CD4-positive, alpha-beta T cell (primary cell): ENCODE measurements at places on chromosomes 1 and 21. TPM values are rescaled to one million over a fixed set of nuclear protein-coding genes. Genes with fewer than 3 reads are reported as not detected.

DNA sequence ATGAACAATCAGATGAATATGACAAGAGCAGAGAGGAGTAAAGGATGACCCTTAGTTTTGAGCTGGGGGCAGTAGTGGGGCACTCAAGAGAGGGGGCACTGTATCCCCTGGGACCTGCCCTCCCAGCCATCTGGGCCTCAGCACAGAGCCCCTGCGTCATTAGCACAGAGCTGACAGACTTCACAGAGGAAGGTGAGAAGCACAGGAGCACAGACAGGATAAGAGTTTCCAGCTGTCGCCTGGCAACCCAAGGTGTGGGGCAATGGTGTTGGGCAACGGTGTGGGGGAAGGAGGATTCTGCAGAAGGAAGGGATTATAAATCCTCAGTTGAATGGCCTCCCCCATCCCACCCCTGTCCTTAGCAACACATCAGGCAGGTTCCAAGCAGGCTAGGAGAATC lies 30.2 kb downstream of the RAB3B start:
- DNase-seq: no peak

GRCh38 chr1:59678493-59679228 lies 136.1 kb upstream of the HOOK1 start:
- peak; percentile 26 for DNase-seq

DNA sequence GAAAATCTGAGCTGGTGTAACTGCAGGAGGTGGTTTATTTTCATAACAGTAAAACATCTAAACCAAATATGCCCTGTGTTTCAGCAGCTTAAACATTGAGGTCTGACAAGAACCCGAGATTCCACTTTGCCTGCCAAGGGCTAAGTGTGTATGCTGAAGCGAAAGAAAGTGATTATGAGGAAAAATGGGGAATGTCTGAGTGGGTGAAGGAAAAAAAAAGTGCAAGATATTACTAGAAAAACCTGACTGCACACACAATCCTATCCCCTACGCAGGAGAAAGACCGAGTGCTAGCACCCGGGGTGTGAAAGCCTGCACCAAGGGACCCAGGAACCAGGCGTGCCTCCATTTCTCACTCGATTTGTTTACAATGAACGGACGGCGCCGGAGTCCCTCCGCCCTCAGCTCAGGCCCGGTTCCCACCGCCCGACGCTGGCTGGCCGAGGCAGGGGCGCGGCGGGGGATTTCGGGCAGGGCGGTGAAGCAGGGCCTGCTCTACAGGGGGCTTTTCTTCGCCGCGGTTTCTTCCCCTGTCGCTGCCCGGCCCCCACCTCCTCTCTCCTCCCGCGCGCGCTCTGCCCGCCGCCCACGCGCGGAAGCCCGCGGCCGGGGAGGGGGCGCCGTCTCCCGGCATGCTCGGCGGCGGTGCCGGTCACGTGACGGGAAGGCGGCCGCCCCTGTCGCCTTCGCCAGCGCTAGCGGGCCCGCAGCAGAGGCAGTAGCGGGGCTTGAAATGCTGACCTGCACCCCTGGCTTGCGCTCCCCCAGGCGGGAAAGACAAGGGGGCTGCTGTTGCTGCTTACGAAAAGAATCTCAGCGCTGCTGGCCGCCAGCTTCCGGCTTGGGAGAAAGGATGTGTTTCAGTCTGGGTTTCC lies 35.9 kb downstream of the ITPKB start:
- peak; percentile 80 for DNase-seq

DNA sequence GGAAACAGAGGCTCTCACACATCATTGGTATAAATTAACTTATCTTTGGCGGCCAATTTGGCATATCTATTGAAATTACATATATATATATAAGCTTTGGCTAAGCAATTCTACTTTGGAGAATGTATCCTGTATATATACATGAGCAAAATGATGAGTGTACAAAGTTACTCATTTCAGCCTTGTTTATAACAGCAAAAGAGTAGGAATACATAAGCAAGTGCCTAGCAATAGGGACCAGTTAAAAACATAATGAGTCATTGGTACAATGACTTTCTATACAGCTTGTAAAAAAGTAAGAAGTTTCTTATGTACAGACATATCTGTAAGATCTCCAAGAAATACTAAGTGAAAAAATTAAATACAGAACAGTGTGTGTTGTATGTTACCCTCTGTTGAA lies 190.8 kb downstream of the LTN1 start:
- DNase-seq: no peak

DNA sequence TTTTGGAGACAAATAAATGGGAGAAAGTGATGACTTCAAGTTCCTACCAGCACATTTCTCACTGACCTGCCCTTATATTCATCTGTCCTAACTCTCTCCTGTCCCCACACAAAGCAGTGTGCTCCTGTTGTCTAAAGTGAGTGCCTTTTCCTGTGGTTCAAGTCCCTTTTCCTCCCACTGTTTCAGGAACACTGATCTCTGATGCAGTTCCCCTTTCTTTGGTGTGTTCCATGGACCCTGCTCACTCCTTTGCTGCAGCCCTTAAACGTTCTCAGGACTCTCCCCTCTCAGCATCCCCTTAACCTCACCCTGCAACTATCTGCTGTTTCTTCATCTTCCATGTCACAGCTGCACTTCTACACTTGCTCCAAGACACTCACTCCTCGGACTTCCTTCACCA lies 195.8 kb upstream of the ETV3 start:
- no peak for DNase-seq

DNA sequence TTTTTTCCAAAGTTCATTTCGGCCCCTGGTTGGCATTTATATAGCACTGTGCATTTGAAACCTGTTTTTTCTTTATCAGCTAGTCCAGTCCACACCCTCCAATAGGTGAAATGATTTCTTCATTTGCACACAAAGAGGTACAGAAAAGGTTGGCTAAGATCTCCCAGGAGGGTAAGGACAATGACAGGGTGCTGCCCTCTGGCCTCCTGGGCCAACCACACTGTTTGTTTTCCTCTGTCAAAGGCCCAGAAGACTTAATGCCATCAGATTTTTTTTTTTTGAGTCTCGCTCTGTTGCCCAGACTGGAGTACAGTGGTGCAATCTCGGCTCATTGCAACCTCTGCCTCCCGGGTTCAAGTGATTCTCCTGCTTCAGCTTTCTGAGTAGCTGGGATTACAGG lies 70.1 kb upstream of the EFHD2 start:
- no peak for DNase-seq

DNA sequence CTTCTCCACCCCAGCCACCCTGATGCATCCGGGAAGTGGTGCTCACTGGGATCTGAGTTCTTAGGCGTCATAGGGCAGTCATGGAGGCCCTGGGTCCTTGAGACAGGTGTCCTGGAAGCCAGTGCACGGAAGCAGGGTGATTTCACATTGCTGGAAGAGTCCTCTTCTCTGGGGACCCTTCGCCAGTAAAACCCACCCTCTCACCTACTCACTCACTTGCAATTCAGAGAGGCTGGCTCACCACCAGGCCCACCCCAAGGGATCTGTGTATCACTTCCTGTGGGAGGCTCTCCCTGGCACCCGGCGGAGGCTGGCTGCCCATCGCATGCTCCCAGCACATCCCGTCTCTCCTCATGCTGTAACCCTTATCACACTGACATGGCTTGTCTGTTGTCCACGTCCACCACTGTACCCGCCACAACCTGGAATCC lies 40.2 kb upstream of the EPS8L3 start:
- DNase-seq: no peak

DNA sequence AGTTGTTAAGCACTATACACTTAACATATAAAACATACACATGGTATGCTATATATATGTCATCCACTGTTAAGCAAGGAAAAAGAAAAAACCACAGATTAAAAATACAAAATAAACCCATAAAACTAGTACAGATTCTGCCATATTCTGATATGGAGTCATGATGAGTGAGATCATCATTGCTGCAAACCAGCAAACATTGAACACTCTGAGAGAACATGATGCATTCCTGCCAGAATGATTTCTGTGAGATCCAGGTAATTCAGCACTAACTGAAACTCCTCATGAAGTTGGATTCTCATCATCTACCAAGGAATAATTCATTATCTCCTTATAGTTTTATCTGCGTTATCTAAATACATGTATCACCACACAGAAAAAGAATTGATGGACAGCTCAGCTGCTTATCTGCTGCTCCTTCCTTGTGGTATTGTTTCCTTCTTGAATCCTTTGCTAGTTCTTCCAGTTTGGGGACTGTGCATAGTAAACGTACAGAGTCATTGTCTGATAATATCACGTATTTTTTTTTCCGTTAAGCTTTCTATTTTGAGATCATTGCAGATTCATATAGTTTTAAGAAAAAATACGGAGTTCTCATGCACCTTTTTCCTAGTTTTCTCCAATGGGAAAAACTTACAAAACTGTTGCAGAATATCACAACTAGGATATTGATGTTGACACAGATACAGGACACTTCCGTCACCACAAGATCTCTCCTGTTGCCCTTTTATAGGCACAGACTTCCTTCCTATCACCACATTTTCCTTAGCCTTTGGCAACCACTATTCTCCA lies 9.3 kb downstream of the RAB4A start:
- DNase-seq: no peak

HNRNPR gene
- 93.3 TPM for total RNA-seq

TMEM51 gene
- not detected for total RNA-seq

- DNase-seq: no peak
These were observed 9.0 kb upstream of the PLCH2 start for GRCh38 chr1:2466958-2467554.

DNA sequence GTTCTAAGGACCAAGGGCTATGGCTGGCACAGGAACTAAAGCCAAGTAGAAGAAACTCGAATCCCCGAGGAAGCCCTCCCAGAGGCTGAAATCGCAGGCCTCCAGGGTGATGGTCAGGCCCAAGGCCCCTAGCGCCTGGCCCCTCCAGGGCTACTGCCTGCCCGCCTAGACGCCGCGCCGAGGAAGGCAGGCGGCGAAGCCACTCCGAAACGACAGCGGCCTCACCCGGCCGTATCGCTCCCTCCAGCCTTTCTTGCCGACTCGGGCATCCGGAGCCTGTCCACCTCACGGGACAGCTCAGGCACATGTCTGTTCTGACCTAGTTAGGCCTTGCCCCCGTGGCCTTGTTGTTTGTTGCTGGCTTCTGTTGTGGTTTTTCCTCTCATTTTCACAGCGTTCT lies 9.7 kb upstream of the LHX8 start:
- no peak for DNase-seq

GRCh38 chr1:966704-967300 lies 520 bp downstream of the PLEKHN1 start:
- peak; percentile 68 for DNase-seq

GRCh38 chr1:201138311-201138840 lies 11.4 kb upstream of the ASCL5 start:
- no peak for DNase-seq

PAPPA2 gene
- total RNA-seq: not detected

ARHGAP30 gene
- total RNA-seq: 76.6 TPM

DNA sequence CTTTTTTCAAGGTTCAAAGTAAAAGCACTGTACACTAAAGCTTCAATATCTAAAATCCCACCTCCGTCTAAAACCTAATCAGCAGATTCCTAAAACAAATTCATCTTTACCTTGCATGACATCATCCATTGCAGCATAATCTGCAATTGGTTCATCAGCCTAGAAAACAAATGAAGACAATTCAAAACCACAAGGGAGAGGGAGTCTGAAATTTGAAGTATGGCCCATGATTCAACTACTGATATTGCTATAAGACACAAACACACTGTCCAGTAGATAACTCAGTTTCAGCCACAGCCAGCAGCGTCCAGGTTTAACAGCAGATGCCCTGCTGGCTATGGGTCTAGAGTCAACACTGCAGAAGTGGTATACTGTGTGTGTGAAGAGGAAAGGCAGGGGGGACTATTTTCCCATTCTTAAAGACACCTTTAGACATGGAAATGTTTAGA lies 17.9 kb upstream of the RAP1GAP start:
- DNase-seq: no peak

- peak; percentile 7 for DNase-seq
These were observed 500 bp downstream of the EPHA10 start for GRCh38 chr1:37764414-37764825.

DNA sequence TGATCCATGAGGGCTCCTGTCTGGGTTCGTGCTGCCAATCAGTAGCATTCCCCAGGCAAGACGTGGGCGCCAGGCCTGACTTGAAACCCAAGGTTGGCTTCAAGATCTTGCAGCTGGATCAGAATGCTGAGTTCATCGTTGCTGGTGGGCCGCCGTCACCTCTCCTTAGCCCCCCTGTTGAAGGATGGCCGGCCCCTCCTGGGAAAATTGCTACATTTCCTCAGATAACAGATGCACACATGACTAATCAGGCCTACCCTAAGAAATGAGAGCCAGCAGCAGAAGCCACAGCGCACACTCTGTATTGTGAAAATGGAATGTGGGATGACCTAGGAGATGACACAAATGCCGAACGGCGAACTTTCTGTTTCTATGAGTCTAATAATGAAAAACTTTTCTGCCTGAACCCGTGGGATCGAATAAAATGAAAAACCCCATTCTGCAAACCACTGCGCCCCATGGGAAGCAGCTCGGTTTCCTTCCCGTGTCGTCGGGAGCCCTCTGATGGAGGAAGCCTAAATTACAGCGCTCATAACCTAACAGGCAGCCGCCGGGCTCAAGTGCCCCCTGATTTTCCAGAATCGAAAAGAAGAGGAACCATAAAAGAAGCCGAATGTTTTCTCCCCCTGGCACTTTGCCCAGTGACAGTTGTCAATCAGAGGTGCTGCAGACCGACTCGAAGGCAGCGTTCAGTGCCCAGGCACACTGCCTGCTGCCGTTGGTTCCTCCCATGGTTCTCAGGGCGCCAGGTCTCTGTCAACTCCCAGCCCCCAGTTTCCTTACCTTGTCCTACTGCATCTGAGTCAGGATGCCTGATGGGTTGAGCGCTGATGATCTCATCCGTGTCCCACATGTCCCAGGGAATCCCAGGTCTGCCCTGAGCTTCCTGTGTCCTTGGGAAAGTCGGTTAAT lies 38.2 kb upstream of the H6PD start:
- DNase-seq: peak; percentile 35

- peak; percentile 17 for DNase-seq
These were observed 1.1 kb downstream of the LUZP1 start for GRCh38 chr1:23167353-23168078.

DNA sequence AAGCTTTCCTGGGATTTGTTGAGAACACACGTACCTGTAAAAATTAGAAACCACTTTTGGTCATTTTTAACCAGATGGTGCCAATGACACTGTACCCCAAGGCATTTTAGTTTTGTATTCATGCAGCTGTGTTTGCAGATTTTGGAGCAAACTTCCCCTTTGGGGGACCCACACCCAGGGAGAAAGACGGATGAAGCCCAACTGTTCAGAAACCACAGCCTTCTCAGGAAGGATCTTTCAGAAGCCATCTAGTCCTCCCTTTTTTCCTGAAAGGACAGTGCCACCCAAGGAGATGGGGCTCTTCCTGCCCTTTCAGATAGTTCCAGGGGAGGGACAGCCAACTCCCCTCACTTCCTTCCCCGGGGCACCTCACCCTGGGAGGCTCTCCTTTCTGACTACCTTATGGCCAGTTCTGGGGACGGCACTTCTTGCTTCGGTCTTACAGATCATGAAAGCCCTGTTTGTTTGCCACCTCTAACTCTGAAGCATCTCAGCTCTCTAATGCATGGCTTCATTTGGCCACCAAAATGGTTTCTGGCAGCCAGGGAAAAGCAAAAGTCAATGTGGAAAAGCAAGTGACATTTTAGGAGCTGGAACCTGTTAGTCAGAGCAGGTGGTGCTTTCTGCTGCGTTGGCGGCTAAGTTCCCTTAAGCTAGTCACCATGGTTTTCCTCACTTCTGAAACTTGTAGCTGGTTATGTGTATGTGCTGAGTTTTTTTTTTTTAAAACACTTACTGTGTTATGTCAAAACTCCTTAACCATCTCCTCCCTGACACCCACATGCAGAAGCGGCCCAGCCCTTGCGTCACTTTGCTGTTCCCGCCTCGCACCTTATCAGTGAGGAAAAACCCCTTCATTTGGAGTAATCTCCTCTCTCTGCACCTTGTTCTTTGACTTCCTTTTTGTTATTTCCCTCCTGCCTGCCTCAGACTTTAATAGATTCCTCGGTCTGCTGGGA lies 10.1 kb downstream of the TMCC2 start:
- no peak for DNase-seq
